ENCODE measurements at places on chromosomes 7 and 10.

DNA sequence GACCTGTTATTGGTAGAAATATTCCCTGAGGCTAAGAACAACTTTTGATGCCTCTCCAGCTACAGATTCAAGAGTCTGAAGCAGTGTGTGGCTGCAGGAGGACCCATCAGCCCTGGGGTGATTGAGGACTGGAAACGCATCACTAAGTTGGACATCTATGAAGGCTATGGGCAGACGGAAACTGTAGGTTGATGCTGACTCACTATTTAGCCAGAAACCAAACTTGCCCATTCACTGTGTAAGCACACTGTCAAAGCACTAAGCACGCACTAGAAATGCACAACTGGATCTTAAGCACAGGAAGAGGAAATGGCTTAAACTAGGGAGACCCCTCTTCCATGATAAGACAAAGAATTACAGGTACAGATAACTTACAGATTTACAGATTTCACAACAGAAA, 20.8 kb downstream of the ACSM6 start:
- DNase-seq = no peak

- DNase-seq = peak; percentile 54
Observed at GRCh38 chr7:28020302-28020940, 160.2 kb downstream of the JAZF1 start.

DNA sequence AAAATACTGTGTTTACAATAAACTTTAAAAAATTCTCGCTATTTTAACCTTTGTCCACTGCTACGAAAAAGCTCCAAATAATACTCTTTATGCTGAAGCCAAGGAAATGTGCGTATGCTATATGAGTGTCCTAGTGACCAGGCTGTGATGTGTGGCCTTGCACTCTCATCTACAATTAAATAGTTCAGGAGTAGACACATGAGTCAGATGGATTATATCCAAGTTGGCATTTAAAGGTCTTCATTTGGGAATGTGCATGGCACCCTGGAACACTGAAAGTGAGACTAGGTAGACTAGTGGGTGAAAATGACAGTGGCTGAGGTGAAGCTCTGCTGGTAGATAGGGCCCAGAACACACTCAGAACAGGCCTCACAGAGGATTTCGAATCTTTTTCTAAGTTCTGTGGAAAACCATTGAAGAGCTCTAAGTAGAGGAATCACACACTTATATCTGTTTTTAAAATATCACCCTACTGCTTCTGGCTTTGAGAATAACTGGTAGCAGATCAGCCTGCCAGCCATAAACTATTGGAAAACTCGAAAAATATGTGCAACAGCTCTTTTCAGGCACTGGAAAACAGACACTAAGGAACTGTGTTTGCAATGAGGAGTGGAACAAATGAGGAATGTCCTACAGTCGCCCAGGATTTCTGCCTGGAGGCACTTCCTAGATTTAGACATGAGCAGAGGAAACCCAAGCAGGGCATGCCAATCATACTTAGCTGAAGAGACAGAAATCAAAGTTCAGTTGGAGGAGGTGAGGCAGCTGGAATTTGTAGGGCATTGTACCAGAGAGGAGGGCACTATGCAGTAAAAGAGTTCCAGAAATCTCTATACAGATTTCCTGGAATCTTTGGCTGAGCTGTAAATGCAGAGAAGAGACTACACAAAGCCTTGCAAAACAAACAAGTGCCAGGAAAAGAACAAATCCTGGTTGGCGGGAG, 603.8 kb upstream of the LRRTM3 start:
- no peak for DNase-seq

GRCh38 chr10:21721000-21721665, 187.1 kb downstream of the MLLT10 start:
- no peak for DNase-seq

- DNase-seq = no peak
Observed at GRCh38 chr7:51081270-51081890, 235.2 kb downstream of the COBL start.

- DNase-seq = no peak
Observed at GRCh38 chr10:34580643-34581042, 234.5 kb downstream of the PARD3 start.

DNA sequence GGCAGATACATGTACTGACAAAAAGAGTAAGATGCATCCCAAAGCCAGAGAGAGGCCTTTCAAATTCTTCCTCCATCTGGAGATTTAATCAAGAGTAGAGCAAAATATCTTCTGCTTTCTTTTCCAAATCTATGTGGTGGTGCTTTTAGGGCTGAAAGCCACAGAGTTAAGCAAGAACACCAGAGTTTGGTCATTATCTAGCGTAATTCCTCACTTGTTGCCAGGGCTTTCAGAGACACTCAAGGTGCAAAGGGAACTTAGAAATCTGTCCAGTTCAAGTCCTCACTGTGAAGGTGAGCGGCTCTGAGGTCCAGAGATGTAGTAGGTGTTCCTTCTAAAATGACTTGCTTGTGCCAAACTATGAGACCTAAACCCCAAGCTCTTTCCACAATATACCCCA, 10.9 kb upstream of the NFE2L3 start:
- no peak for DNase-seq

DNA sequence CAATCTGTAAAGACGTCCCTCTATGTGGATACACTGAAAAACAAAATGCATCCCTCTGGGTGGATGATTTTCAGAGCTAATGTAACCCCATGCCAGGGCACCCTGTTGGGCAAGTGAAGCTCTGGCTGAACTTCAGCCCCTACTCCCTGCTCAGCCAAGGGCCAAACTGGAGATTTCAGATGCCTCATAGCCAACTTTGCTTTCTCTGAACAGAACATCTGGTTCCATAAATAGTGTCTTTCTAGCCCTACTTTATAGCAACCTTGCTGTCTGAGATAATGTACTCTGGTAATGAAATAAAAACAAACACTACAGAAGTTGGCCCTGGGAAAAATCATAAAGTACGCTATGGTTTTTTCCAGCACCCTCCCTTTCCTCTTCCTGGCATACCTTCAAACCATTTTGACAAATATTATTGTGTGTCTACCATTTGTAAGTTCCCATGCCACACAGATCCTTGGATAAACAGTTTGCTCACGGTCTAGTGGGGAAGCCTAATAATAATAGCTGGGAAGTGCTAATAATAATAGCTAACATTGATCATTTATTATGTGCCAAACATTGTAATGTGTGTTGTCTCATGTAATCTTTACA, 3.4 kb downstream of the ENTPD1 start:
- no peak for DNase-seq

GRCh38 chr10:12681252-12681651, 320.3 kb downstream of the CCDC3 start:
- no peak for DNase-seq

GRCh38 chr10:18260310-18260922, 120.2 kb downstream of the CACNB2 start:
- no peak for DNase-seq

- no peak for DNase-seq
Observed at GRCh38 chr7:99525713-99526440, 21.4 kb downstream of the ZKSCAN5 start.

DNA sequence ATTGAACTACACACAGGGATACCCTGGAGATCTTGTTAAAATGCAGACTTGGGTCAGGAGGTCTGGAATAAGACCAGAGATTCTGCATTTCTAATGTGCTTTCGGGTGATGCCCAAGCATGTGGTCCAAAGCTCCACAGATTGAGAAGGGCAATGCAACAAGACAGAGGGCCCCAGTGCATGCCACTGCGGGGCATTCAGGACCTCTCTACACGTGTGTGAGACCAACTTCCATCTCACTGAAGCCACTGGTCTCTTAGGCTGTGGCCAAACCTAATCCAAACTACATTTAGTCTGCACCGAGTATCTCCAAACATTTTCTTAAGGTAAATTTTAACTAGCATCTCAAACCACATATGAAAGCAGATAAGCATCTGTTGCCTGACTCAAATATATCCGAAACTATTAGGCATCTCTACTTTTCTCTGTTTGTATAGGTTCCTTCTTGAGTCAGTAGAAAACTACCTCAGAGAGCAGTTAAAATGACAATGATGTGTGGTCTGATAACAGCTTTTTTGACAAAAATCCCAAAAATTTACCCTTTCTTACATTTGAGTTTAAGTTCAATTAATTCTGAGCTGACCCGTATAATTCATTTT, 107.5 kb downstream of the ELMO1 start:
- no peak for DNase-seq

DNA sequence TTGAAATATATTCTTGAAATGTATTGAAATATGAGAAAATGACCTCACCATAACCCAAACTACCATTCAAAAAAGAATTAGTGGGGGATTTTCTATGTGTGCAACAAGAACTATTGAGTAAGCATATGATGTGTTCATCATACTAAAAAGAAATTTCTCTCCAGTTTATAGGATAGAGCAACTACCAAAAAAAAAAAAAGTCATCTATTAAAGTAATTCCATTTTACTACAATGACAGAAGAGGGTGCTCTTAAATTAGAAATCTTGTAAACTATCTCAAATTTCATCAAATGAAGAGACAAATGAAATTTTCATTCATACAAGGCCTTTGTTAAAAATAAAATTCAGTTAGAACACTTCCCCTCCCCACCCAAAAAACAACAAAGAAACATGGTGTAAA, 195.4 kb upstream of the PLXDC2 start:
- DNase-seq = no peak

GRCh38 chr10:113992471-113993011, 51.1 kb upstream of the ADRB1 start:
- no peak for DNase-seq

DNA sequence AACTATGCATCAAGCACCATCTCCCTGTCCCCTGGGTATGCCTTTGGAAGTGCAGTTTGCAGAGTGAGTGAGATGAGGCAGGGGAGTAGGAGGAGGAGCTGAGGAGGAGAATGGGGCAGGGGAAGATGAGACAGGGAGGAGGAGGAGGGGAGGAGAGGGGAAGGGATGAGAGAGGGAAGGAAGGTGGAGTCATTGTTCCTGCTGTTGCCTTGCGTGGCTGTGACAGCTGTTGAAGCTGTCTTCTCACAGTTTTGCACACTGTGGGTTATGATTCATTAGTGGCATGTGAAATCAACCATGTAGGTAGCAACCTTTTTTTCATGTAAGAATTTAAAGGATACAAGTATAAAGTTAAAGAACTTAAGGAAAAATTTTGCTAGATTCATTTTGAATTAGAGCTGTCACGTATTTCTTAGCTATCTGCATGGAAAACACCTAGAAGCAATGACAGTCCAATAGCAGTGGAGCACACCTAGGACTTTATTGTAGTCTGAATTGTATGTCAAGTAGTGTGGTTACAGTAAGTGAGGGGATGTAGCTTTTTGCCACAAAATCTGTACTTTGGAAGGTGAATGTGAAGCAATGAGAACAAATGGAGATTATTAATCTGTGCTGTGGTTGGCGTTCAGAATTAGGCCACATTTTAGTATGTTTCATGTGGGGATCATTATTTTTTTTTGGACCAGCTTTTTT, 21.7 kb downstream of the CCM2 start:
- DNase-seq = no peak
